ENCODE measurements at places on chromosomes 1 and 21. TPM values are rescaled to one million over a fixed set of nuclear protein-coding genes. Genes with fewer than 3 reads are reported as not detected.

DNA sequence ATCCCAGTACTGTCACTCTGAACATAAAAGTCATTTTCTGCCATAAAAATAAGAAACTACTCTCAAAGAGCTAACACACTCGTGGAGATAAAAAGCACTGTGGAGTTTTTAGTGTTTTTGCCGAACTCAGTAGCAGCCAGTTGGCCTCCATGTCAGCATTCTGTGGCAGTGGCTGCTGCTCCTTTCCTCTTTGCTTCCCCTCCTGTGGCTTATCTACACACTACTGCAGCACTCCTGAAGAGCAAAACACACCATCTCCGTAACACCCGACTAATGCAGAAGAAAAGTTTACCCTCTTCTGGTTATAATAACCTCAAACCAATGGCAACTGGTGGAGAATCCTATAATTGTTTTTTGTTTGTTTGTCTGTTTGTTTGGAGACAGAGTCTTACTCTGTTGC is 44.9 kb downstream of the RAB3GAP2 start:
- DNase-seq = no peak

TMCO4 gene
- 19.4 TPM for polyA plus RNA-seq

DNA sequence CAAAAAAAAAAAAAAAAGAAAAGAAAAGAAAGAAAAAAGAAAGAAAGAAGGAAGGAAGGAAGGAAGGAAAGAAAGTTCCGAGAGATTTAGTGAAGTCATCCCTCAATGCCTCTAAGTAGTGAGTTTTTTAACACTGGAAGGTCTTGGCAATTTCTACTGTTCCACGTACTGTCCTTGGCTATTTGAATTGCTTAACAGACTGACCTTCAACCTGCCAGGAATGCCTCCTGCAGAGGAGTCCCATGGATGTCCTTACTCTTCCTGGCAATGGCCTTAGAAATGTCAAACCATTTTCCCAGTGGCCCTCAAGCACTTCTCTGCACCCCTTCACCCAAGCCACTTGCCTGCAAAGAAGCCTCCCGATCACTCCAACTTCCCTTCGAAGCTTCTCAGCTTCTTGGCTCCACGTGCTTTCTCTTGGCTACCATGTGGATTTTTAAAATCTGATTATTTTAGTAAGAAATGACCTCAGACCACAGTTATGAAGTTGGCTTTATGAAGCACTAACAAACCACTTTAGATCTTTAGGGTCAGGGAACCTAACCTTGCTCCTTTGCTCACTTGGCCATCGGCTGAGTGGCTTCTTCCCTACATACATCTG is 43.7 kb upstream of the ABCG1 start:
- no peak for DNase-seq

KIF17 gene
- 4.3 TPM for polyA plus RNA-seq

SH3D21 gene
- 31.2 TPM for polyA plus RNA-seq

GRCh38 chr1:150813028-150813707 is 5.1 kb upstream of the CTSK start:
- DNase-seq = no peak

KPRP gene
- not detected for polyA plus RNA-seq

GRCh38 chr1:7454052-7454815 is 316.9 kb upstream of the VAMP3 start:
- no peak for DNase-seq

GRCh38 chr1:145892486-145893087 is 6.9 kb upstream of the ANKRD35 start:
- DNase-seq = no peak

- DNase-seq = no peak
Measured at GRCh38 chr1:224563666-224564065, 52.5 kb upstream of the CNIH3 start.

DNA sequence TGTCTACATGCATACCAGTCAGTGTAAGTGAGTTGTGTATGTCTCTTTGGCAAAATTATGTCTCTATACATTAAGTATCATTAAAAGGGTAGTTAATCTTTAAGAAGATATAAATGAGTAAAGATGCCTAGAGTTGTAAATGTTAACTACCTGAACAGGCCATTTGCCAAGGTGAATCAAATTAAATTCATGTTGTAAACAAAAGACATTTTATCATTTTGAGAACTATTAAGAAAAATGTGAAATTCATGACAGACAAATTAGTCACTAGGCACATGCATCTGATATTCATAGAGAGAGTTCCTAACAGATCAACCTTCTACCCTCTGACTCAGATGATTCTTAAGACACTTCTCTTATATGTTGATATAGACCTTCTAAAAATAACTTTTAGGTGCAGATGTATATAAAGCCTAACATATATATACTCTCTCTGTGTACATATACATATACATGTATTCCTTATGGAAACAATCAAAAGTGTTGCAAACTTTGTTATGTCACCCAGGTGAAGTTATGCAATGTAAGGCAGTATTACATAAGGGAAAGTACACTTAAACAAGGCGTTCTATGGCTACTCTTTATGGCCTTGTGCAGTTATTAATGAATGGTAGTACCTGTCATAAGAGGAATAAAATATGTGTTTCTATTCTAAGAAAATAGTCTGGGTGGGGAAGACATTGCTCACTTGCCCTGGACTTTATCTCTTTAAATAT is at the start of gene TMPRSS15:
TMPRSS15 (minus strand) TSS at position 51 of the 716 bp plus-strand sequence. CDS start 163 bp downstream, outside the sequence.
- no peak for DNase-seq

DNA sequence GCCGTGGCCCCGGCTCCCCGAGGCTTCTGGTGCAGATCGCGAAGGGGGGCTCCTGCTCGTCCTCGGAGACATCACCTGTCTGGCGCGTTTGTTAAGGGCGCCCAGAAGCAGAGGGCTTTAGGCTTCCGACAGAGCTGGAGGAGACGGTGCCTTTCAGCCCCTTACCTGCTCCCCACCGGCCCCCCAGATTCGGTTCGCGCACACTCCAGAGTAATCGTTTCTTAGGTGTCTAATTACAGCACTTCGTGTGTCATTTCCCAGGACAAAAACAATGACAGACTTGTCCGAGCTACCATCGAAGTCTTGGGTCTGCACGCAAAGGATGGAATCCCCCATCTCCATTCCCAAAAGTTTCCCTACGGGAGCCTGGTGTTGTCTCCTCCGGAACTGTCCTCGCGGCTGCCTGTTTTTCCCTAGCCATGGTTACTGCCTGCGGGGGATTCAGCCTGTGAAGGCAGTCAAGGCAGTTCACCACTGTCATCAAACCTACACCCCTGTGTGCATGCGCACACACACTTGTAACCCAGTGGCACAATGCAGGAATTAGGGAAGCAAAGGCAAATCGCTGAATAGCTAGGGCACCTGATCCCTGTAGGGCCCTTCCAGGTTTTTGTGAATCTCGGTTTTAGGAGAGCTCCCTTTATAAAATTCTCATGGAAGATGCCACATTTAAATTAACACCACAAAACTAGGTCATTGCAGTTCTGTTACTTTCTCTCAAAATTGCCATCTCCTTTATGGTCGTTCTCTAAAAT is 738 bp upstream of the CDC42BPA start:
- peak; percentile 73 for DNase-seq

GRCh38 chr1:32031578-32032274 is 18.1 kb downstream of the KHDRBS1 start:
- DNase-seq = no peak

DNA sequence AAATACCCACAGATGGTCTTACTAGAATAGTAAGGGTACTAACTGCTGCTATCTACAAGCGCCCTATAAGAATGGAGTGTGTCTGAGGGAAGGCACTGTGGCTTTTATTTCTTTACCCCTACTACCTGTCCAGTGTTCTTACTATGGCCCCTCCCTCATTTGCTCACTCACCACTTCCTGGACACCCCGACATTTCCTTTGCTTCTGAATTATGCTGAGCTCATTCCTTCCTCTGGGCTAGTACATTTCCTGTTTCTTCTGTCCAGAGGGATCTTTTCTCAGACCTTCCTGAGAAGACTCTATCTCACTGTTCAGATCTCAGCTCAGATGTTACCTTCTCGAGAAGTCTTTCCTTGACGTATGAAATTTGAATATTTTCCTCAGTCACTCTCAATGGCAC is 192.1 kb upstream of the DAB1 start:
- no peak for DNase-seq

TNFRSF8 gene
- 0.57 TPM for polyA plus RNA-seq

PGLYRP4 gene
- polyA plus RNA-seq = not detected

SPRR3 gene
- not detected for polyA plus RNA-seq

DNA sequence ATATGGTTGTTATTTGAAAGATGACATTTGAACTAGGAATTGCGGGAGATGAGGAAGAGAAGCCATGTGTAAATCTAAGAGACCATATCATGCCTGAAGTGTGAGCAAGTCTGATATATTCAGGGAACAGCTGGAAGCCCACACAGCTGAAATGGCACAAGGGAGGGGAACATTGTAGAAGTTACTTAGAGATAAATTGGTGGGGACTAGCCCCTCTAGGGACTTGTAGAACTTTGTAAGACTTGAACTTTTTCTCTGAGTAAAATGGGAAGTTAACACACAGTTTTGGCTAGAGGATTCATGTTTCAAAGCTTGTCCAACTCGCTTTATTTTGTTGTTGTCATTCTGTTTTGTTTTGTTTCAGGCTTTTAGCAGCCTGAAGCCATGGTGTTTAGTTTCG is 216.4 kb downstream of the FMN2 start:
- no peak for DNase-seq

GRCh38 chr1:87718241-87718950 is 389.7 kb downstream of the LMO4 start:
- no peak for DNase-seq

KIF26B gene
- polyA plus RNA-seq = 33.3 TPM

DNA sequence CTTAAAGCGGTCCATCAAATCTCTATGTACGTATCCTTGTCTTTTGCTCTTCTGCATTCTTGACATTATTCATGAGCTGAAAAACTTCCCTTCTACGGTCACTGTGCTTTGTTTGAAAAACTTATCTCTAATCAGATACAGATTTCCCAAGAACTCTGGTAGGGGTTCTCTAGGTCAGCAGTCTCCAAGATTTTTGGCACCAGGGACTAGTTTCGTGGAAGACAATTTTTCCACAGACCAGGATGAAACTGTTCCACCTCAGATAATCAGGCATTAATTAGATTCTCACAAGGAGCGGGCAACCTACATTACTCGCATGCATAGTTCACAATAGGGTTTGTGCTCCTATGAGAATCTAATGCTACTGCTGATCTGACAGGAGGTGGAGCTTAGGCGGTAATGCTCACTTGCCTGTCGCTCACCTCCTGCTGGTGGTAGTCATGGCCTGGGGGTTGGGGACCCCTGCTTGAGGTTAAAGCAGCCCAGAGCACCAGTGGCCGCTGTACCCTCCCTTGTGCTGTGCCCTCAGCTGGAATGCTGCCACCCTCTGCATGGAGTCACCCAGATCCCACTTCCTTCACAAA is 30.8 kb downstream of the AK2 start:
- DNase-seq = no peak

AK4 gene
- 72.3 TPM for polyA plus RNA-seq

CYP2J2 gene
- polyA plus RNA-seq = 1.4 TPM

Measured in left kidney (tissue), 8 donors.